Stimulated activated CD4-positive, alpha-beta T cell treated with anti-CD3 and anti-CD28 coated beads, Interleukin-4, amount 100 ng/mL, for 24 hours (primary cell): ENCODE measurements at places on chromosomes 12 and 14.

DNA sequence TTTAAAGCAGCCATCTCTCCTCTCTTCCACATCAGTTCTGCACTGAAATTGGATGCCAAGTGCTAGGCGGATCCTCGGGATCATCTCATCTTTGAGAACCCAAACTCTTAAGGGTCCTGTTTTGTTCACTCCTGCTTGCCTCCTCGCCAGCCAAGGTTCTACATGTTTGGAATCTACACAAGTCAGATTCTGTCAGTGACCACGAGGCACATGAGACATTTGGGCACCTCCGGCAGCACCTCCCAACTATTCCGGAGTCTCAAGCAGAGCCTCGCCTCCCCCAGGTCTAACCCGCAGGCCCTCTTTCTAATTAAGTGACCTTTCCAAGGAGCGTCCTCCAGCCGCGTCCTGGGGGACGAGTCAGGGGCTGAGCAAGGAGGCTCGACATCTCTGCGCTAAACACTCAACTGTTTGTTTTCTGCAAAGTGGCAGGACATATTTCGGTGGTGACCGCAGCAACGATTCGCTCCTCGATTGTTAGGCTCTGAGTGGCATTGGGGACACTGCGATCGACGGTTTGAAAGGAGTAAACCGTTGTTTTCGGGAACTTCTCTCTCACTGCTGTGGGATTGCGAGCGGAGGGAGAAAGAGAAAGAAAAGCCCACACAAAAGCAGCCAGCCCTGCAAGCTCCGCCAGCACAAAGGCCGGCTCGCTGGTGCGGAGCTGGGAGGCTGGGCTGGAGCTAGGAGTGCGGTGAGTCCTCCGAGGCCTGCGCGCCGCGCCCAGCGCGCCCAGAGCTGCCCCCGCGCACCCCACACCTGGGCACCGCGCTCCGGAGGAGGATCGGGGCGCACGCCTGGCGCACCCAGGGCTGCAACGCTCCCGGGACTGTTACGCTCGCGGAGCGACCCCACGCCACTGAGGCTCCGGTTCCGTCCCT lies 640 bp downstream of the ARMH4 start:
- no peak for DNase-seq

DNA sequence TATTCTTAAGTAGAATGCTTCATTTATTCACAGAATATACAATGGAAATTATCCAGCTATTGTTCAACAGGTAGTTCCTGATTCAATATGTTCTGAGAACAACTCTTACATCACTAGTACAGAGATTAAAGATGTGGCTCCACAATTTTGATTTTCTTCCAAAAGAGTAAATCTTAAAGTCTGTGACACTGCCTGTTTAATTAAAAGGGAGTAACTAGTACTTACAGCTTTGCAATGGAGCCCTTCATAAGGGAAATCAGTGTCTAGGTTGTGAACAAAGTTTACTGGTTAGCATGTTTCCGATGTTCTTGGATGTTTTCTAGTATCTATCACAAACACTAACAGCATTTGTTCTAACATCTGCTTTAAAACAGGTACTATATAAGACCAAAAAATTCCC lies 30.8 kb downstream of the MIA2 start:
- DNase-seq, result no peak

DNA sequence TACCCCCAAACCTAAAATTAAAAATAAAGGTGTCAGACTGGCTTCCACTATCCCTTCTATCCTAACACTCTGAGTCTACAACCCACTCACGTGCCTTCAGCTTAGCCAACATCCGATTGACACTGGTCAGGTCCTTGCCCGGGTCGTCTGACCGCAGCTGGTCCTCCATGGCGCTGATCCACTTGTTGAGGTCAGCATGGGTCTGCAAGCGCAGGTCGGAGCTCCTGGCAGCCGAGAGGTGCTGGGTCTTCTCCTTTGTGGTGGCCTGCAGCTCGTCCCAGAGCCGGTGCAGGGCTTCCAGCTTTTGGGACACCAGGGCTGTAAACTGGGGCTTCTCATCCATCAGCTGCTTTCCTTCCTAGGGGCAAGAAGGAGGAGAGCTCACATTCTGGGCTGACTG lies 78.0 kb downstream of the PLEKHG3 start:
- DNase-seq, result no peak

DNA sequence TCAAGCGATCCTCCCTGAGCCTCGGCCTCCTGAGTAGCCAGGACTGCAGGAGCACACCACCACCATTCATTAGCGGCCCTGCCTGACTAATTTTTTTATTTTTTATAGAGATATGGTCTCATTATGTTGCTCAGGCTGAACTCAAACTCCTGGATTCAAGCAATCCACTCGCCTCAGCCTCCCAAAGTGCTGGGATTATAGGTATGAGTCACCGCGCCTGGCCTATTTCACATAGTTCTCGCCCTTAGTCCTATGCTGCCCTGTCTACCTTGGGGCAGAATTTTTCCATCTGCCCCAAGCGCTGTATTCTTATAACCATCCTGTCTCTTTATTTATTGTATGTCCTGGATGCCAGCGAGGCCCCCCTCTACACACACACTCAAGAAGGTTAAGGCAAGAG lies 50.9 kb upstream of the BCL2L14 start:
- DNase-seq, result no peak

- no peak for DNase-seq
Measured at GRCh38 chr12:48758737-48759136, 30.2 kb downstream of the ADCY6 start.

DNA sequence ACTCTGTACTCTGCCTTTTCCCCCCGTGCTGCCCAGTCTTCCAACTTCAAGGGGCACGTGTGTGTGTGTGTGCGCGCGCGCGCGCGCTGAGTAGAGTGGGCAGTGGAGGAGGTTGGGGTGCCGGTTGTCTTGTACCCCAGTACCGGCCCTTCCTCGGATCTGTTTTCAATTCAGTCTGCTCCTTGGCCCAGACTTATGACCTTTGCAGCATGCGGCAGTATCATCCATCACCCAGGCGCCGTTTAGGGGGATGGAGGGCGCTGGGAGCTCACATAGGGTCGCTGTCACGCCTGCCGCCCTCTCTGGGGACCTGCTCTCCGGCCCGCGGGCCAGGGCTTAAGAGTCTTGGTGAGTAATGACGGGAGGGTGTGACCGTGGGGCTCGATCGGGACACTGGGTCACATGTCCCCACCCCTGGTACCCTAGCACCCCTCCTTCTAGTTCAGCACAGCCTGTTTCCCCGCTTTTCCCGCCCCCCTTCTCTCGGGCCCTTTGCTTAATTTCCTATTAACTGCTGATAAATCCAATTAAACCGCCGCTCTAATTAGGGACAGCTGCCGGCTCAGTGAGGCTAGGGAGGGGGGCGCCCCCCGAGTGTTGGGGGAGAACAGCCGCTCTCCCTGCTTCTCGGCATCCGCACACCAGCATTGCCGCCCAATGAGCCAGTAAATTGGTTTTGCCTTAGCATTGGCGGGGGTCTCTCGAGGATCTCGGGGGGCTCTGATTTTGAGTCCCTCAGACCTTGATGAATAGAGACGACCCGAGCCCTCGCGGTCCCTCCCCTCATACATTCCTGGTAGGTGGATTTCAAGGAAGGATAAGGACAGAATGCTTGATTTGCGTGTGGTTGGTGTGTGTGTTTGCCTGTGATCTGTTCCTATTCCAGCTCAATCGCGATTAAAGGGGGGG lies 9.3 kb downstream of the STAC3 start:
- no peak for DNase-seq

DNA sequence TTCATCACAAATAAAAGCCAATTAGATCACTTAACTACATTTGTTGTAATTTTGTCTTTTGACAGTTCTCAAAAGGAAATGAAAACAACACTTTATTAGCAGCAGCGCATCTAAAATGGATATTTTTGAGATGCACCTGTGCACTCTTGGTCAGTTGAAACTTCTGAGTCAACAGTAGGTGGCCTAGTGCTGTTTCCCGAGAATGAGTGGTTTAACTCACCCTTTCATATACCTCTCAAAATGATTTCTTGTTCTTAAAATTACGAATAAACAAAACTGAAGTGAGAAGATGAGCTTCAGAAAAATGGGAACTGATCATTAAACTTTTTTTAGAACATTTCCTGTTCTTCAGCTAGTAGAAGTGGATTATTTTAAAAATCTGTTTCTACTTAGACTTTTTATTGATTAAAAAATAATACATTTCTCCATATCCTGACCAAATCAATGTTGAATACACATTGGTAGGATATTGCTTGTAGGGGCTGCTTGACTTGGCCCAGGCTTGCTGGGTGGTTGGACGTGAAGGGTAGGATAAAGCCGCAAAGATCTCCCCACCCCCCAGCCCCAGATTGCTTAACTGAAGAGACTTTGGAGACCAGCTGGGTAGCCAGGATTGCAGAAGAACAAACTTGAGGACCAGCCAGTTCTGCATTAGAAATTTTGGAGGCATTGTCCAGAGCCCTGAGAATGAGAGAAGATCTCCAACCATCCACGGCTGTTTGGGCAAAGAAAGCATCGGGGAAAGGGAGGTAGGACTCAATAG lies 22.3 kb upstream of the STK38L start:
- no peak for DNase-seq

GRCh38 chr12:103966736-103967135 lies 1.1 kb downstream of the TDG start:
- DNase-seq, result no peak

GRCh38 chr12:120394483-120395367 lies 25.8 kb upstream of the MSI1 start:
- no peak for DNase-seq

- DNase-seq, result no peak
Measured at GRCh38 chr14:101855958-101856357, 94.4 kb downstream of the PPP2R5C start.

DNA sequence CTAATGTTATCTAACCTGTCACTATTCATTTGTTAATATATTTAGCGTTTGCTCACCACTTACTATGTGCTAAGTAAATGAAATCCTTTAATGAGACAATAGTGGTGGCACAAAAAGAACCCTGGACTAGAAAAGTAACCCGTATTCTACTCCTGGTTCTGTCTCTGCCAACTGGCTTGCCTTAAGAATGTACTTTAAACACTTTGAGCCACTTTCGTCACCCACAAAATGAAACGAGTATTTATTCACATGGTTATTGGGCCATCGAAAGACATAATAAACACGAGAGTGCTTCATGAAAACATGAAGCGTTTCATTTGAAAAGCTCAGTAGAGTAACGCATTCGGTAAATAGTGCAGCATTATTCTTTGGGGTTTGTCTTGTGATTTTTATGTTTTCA lies 254.7 kb downstream of the EGLN3 start:
- DNase-seq, result no peak

GRCh38 chr12:116779597-116779996 lies 41.5 kb downstream of the RNFT2 start:
- no peak for DNase-seq

GRCh38 chr12:53091756-53092155 lies 5.7 kb upstream of the IGFBP6 start:
- DNase-seq, result no peak

GRCh38 chr14:76936483-76936882 lies 92.0 kb downstream of the IRF2BPL start:
- DNase-seq, result no peak

DNA sequence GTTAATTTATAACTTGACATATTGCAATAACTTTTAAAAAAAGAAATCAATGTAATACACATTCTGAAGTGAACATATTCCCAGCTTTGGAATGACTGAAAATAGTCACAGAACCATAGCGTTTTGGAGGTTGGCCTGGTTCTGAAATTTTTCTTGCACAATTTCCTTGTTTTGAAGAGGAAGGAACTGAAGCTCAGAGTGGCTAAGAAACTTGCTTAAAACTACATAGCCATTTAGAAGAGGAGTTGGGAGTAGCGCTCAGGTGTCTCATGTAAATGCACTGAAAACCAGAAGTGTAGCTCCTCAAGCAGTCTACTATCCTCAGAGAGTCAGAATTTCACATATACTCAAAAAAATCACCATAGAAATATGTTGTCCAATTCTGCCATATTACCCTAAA lies 41.2 kb downstream of the SLC38A1 start:
- no peak for DNase-seq

DNA sequence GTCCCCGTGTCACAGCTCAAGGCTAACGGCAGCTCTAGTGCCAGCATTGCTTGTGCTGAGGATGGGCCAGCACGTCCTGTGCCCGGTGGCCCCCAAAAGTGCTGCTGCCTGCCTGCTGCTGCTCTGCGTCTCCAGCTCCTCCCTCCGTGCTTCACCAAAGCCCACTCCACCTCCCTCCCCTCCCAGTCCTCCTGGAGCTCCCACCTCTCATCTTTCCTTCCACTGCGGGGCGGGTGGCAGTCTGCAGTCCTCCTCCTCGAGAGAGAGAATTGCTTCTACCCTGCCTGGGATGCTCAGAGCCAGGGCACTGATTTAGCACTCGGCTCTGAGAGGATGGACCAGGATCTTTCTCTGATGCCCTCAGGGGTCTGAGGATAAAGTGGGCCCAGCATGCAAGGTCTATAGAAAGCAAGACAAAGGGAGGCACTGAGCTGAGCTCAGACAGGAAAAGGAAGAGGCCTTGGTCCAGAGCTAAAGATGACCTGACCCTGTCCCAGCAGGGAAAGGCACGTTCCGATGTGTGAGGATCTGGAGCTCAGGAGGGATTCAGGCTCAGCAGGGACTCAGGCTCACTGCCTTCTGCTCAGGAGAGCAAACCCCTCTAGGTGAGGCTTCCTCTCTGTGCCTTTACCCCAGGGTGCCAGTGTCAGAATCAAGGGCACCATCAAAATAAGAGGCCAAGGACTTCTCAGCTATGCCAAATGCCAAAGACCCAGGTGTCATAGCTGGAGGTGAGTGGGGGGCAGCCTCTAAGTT lies 113.1 kb upstream of the FKBP4 start:
- DNase-seq, result no peak

DNA sequence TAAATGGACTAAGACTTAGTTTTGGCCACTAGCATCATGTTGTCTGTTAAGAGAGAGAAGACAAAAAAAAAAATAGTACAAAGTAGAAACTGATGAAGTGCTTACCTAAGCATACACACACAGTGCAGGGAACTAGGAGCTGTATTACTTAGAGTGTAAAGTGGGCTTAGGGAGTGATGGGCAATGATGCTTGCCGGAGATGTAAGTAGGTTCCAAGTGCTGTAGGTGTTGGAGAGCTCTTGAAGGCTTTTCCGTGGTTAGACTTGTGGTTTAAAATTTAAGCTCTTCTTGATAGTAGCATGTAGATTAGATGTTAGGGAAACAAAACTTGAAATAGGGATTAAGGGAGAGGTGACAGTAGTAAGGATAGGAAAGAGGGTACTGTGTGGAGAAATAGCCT lies 34.7 kb downstream of the MIA2 start:
- DNase-seq, result no peak
